A549 treated with GW870086 at 1 μM for 4 hours (cell line): ENCODE measurements at places on chromosomes 7 and 10. TPM values are rescaled to one million over a fixed set of nuclear protein-coding genes. Genes with fewer than 3 reads are reported as not detected.

AMPH gene
- 0.09 to 0.12 TPM (median 0.10 TPM) in 3 of 5 replicates, not detected in the others for total RNA-seq

EN2 gene
- 0.41 to 0.99 TPM (median 0.94 TPM) in 5 replicates for total RNA-seq

DGKI gene
- total RNA-seq = 0.22 to 0.33 TPM (median 0.25 TPM) in 4 of 5 replicates, not detected in the other

NPFFR1 gene
- 0.05 TPM in 1 of 5 replicates, not detected in the others for total RNA-seq

SPDYE9 gene
- not detected in 5 replicates for total RNA-seq

CPN1 gene
- total RNA-seq = 0.08 to 0.42 TPM (median 0.20 TPM) in 5 replicates

RAB19 gene
- total RNA-seq = not detected in 5 replicates

MNX1 gene
- total RNA-seq = 3.7 to 5.4 TPM (median 5.0 TPM) in 5 replicates

MUC3A gene
- 14.0 to 20.8 TPM (median 19.9 TPM) in 5 replicates for total RNA-seq

ZNF775 gene
- total RNA-seq = 4.5 to 6.3 TPM (median 5.2 TPM) in 5 replicates

VPS50 gene
- 5.8 to 7.7 TPM (median 6.6 TPM) in 5 replicates for total RNA-seq

PNLIPRP3 gene
- total RNA-seq = not detected in 5 replicates

PTER gene
- total RNA-seq = 12.3 to 19.5 TPM (median 16.8 TPM) in 5 replicates

PAX4 gene
- not detected in 5 replicates for total RNA-seq

OR2A12 gene
- not detected in 5 replicates for total RNA-seq

LBX1 gene
- not detected in 5 replicates for total RNA-seq

DDC gene
- 0.63 to 2.3 TPM (median 1.1 TPM) in 5 replicates for total RNA-seq

TMEM196 gene
- not detected in 5 replicates for total RNA-seq

FAM180A gene
- total RNA-seq = 0.12 TPM in 1 of 5 replicates, not detected in the others

UTF1 gene
- 0.12 TPM in 1 of 5 replicates, not detected in the others for total RNA-seq

LMTK2 gene
- total RNA-seq = 7.9 to 11.5 TPM (median 10.4 TPM) in 5 replicates

KCND2 gene
- total RNA-seq = not detected in 5 replicates

FAM107B gene
- total RNA-seq = 99.4 to 139 TPM (median 132 TPM) in 5 replicates

PCDH15 gene
- not detected in 5 replicates for total RNA-seq

CLDN4 gene
- total RNA-seq = 5.5 to 7.7 TPM (median 7.4 TPM) in 5 replicates

OR2A1 gene
- not detected in 5 replicates for total RNA-seq

WDR86 gene
- 0.15 to 0.24 TPM in 2 of 5 replicates, not detected in the others for total RNA-seq

PDK4 gene
- total RNA-seq = 6.8 to 10.4 TPM (median 10.3 TPM) in 5 replicates

PRKAR1B gene
- total RNA-seq = 24.6 to 29.9 TPM (median 28.4 TPM) in 5 replicates

AFAP1L2 gene
- total RNA-seq = 23.2 to 30.5 TPM (median 28.2 TPM) in 5 replicates

TMEM139 gene
- total RNA-seq = 0.69 to 1.9 TPM (median 1.2 TPM) in 5 replicates

UROS gene
- 56.2 to 60.2 TPM (median 59.3 TPM) in 5 replicates for total RNA-seq

SUMF2 gene
- 108 to 112 TPM (median 109 TPM) in 5 replicates for total RNA-seq

NEURL1 gene
- 0.19 to 0.69 TPM (median 0.38 TPM) in 5 replicates for total RNA-seq

ERVW-1 gene
- total RNA-seq = not detected in 5 replicates

HGF gene
- total RNA-seq = 0.03 to 0.07 TPM in 2 of 5 replicates, not detected in the others
